Large intestine (tissue), 12 donors: ENCODE measurements at places on chromosomes 5 and 9. TPM values are rescaled to one million over a fixed set of nuclear protein-coding genes. Genes with fewer than 3 reads are reported as not detected.

DNA sequence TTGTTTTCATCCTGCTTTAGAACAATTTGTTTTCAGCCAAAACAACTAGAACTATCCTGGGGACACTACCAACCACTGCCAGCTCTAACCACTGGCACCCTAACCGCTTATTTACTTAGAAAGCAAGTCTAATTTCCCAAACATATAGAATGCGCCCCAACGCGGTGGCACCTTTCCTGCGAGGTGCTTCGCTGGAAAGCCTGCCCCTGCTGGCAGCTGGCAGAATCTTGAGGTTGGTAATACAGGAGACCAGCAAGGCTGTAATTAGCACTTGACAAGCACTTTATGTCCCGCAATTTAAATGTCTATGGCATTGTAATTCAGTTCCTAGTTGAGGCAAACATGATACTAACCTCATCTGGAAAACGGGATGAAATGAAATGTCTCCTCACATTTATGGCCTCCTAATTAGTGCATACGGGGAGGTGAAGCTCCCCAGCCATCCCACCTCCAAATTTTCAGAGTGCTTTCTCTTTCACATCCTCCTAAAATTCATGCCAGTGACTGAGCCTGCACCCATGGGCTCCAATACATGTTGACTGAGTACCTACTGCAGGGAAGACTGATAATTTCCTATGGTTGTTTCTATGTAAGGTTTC lies 30.4 kb downstream of the GABBR2 start:
- H3K4me1 ChIP-seq: no peaks in the 10 kb centered on the region
- no peak overlapping the region for H3K27ac ChIP-seq
- no peaks in the 10 kb centered on the region for H3K27me3 ChIP-seq
- no peaks in the 10 kb centered on the region for H3K36me3 ChIP-seq
- no peak for DNase-seq
- H3K4me3 ChIP-seq: no peak overlapping the region

- H3K27me3 ChIP-seq: no peaks in the 10 kb centered on the region
- no peak overlapping the region for H3K4me3 ChIP-seq
- no peaks in the 10 kb centered on the region for H3K36me3 ChIP-seq
- no peak for DNase-seq
- H3K27ac ChIP-seq: no peak overlapping the region
- no peaks in the 10 kb centered on the region for H3K4me1 ChIP-seq
These were observed 200.6 kb upstream of the IRX1 start for GRCh38 chr5:3394891-3395599.

- H3K4me1 ChIP-seq: no peaks in the 10 kb centered on the region
- H3K4me3 ChIP-seq: no peak overlapping the region
- H3K36me3 ChIP-seq: no peaks in the 10 kb centered on the region
- H3K27ac ChIP-seq: no peak overlapping the region
- peak; percentile 15 for DNase-seq
These were observed 28.7 kb upstream of the MYOT start for GRCh38 chr5:137838976-137839375.

DNA sequence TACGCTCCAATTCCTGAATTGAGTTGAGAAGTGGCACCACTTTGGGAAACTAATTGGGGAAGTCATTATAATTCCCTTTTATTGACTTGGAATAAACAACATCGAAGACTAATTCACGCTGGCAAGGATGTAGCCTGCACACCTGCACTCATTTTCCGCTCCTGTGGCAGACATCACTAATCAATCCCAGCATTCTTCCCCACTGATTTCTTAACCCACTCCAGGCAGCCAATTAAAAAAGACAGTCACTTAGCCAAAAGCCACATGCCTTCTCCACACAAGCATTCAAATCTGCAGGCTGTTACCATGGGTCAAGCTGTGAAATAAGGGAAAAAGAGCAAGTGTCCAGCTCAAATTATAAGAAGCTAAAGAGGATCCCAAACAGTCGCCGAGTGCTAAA lies 68.2 kb upstream of the HRH2 start:
- no peak overlapping the region for H3K27ac ChIP-seq
- no peak for DNase-seq
- no peak overlapping the region for H3K4me3 ChIP-seq

DNA sequence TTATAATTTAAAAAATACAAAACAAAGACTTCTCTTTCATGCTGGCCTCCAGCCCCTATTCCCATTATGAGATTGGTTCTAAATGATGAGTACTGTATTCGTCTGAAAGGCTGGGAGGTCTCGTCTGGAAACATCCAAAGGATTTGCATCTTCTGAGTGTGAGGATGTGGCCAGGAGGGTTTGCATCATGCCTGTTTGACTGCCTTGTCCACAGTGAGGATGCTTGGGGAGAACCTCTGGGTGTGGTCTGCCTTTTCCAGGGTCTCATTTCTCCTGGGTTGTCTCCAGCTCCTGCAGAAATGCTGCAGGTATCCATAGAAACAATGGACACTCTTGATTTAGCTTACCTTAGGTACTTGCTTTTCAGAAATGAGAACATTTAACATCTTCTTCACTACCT lies 26.4 kb upstream of the CXCL14 start:
- no peaks in the 10 kb centered on the region for H3K27me3 ChIP-seq
- no peaks in the 10 kb centered on the region for H3K36me3 ChIP-seq
- DNase-seq: no peak
- H3K4me3 ChIP-seq: no peak overlapping the region
- H3K4me1 ChIP-seq: peaks cover 17% of the 10 kb centered on the region
- no peak overlapping the region for H3K27ac ChIP-seq

DNA sequence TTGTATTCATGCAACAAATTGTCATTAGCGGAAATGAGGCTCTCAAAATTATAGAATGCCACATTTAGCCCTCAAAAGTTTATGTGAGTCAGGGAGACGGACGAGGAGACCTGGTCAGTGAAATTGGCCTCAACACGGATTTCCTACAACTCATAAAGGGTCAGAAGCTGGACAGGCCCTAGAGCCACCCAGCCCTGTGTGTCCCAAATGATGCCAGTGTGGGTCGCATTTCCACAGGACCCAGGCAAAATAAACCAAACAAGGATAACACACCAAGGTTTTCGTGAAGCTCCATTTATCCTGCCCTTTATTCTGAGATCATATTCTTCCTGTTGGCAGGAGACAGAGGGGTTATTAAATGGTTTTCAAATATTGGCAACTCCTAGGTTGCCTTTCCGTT lies 72.0 kb upstream of the COL5A1 start:
- H3K4me3 ChIP-seq: no peak overlapping the region
- H3K27ac ChIP-seq: no peak overlapping the region
- H3K36me3 ChIP-seq: no peaks in the 10 kb centered on the region
- DNase-seq: no peak

GRCh38 chr9:117403403-117403811 lies 11.4 kb downstream of the ASTN2 start:
- no peaks in the 10 kb centered on the region for H3K4me1 ChIP-seq
- peaks cover 19% of the 10 kb centered on the region for H3K27me3 ChIP-seq
- H3K4me3 ChIP-seq: no peak overlapping the region
- no peak for DNase-seq

- H3K27me3 ChIP-seq: peaks cover 49% of the 10 kb centered on the region
- no peaks in the 10 kb centered on the region for H3K36me3 ChIP-seq
- no peak overlapping the region for H3K27ac ChIP-seq
- no peak overlapping the region for H3K4me3 ChIP-seq
- no peak for DNase-seq
These were observed 8.0 kb downstream of the STC2 start for GRCh38 chr5:173320259-173320658.

- H3K4me1 ChIP-seq: peaks cover 59% of the 10 kb centered on the region
- H3K36me3 ChIP-seq: no peaks in the 10 kb centered on the region
- peak; percentile 27 for DNase-seq
- H3K4me3 ChIP-seq: peak overlapping the region; percentile 47
- no peaks in the 10 kb centered on the region for H3K27me3 ChIP-seq
These were observed 431 bp downstream of the RNF208 start for GRCh38 chr9:137221506-137222111.

DNA sequence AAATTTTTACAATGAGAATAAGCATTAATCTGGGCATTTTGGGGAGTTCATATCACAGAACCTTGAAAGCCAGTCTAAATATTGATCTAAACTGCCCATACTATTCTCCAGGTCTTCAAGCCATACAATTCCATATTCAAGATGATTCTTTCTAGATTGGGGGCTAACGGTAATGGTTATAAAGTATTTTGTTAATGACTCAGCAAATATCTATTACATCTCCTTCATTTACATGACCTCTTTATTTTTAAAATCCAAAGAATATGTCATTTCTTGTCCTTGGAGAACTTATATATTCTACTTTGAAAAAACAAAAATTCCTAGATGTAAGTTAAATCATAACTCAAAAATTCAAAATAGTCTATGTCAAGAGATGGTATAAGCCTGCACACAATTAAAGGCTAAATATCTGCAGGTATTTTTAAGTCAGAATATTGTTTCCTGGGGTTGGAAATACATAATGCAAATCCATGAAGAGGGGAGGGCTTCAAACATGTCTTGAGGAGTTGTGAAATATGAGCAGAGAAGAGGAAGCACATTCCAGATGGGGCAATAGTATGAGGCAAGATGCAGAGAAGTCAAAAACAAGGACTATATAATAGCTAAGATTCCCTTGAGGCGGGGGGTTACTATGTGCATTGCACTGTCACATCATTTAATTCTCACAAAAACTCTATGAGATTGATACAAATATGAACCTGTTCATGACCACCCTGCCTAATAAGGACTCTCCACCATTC lies 526.4 kb downstream of the NR2F1-AS1 start:
- no peaks in the 10 kb centered on the region for H3K4me1 ChIP-seq
- no peaks in the 10 kb centered on the region for H3K36me3 ChIP-seq
- DNase-seq: no peak
- no peak overlapping the region for H3K27ac ChIP-seq
- no peak overlapping the region for H3K4me3 ChIP-seq
- no peaks in the 10 kb centered on the region for H3K27me3 ChIP-seq

DNA sequence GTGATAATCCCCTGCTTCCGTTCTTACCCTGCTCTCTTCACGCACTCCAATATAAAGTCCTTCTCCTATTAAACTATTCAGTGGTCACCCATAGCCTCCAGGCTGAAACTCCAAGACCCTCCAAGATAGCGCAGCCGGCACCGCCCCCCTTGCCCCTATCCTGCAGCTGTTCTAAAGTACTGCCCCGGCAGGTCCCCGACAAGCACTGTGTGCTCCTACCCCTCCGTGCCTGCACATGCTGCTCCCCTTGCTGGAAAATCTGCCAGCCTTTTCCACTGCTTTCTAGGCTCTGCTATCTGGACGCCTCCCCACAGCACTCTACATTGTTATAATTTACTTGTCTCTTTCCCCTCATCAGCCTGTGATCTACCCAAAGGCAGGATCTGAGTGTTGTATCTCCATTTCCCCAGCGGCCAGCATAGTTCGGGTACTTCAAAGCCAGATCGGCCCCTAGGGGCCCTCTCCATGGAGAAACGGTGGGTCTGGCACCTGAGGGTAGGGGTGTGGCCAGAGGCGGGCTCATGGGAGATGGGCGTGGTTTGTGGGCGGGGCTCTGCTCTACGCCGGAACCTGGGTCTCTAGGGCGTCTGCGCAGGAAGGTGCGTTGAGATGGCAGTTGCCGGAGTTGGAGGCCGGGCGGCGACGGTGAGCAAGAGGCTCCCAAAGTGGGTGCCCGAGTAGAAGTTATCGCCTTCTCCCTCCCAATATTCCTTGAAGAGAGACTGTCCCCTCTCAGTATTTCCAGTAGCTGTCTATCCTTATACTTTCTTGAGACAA lies 83.5 kb upstream of the RUSC2 start:
- DNase-seq: peak; percentile 85
- no peaks in the 10 kb centered on the region for H3K27me3 ChIP-seq
- H3K27ac ChIP-seq: peak overlapping the region; percentile 80
- peak overlapping the region; percentile 42 for H3K4me3 ChIP-seq

DNA sequence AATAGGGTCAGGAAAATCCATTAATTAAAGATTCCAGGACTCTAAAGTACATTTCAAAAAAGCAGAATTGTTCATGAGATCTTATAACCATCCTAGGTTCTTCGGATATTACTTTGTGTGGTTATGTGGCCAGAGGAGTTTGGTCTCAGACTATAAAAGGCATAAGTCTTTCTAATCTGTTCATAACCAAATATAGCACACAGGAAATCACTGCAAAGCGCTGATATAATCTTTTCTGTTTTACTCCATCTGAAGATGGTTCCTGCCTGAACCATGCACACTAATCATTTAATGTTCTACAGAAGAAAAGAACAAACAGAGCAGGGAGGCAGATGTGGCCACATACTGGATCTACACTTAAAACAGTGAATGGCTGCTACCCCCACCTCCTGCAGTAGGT lies 182.8 kb downstream of the SEMA5A start:
- H3K4me1 ChIP-seq: no peaks in the 10 kb centered on the region
- no peak overlapping the region for H3K27ac ChIP-seq
- no peak for DNase-seq
- no peak overlapping the region for H3K4me3 ChIP-seq

GRCh38 chr5:145825751-145826180 lies 9.4 kb downstream of the PRELID2 start:
- no peak for DNase-seq
- peaks cover 6% of the 10 kb centered on the region for H3K36me3 ChIP-seq
- H3K4me1 ChIP-seq: no peaks in the 10 kb centered on the region
- H3K27ac ChIP-seq: no peak overlapping the region
- H3K4me3 ChIP-seq: no peak overlapping the region

DNA sequence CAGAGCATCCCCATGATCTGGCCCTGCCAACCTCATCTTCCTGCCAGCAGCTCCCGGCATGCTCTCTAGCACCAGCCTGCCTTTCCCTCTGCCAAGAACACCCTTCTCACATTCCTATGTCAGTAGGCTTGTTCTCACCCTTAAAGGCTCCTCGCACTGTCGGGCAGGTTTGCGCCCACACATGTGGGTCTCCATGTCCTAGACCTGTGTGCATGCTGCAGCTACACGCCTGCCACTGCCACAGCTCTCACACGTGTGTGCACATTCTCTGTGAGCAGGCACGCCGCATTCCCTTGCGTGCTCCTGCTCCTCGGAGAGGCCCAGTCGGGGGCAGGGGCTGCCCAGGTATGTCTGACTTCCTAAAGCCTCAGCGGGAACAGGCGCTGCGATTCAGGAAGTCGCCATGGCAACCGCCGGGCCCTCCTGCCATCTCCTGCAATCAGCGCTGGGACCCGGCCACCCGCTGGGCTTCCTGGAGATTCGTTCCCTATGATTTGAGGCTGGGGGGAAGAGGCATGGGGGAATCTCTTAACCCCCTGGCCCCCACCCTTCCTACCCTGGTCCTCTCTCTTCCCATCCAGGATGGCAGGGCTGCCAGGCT lies 28.1 kb downstream of the NDUFA8 start:
- no peak for DNase-seq
- peaks cover 64% of the 10 kb centered on the region for H3K27me3 ChIP-seq
- no peak overlapping the region for H3K4me3 ChIP-seq
- no peaks in the 10 kb centered on the region for H3K4me1 ChIP-seq
- H3K36me3 ChIP-seq: no peaks in the 10 kb centered on the region

DNA sequence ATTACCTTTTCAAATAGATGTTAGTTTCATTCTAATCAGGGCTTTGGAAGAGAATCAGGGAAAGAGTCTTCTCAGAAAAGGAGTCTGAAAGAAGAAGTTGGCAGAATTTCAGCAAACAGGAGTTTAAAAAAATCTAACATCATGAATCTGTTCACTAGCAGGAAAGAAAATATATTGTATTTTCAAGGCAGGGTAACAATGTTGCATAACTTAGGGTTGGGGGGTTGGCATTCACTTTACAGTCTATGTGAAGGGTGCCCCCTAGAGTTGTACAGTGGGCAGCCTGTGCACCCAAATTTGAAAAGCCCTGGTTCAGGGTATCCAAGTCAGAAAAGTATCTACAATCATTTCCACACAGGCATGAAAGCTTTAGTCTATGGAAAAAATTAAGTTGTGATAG lies 348.4 kb upstream of the SLC30A5 start:
- no peak overlapping the region for H3K27ac ChIP-seq
- H3K4me3 ChIP-seq: no peak overlapping the region
- DNase-seq: no peak
- H3K36me3 ChIP-seq: no peaks in the 10 kb centered on the region

The MZB1 gene
- 1.3 TPM for polyA plus RNA-seq

The LYSMD3 gene
- polyA plus RNA-seq: 25.4 TPM

The CEL gene
- 268 TPM for polyA plus RNA-seq

The TAF1L gene
- polyA plus RNA-seq: 0.03 TPM

The IFNB1 gene
- not detected for polyA plus RNA-seq

The KDM3B gene
- polyA plus RNA-seq: 61.1 TPM

The HSPB3 gene
- 0.61 TPM for polyA plus RNA-seq

The BAAT gene
- polyA plus RNA-seq: 0.60 TPM
